ENCODE measurements at places on chromosomes 12 and 14. TPM values are rescaled to one million over a fixed set of nuclear protein-coding genes. Genes with fewer than 3 reads are reported as not detected.

Gene KRT74
- 0.20 TPM for total RNA-seq

Gene MLEC
- 55.3 TPM for total RNA-seq

Gene INSM2
- not detected for total RNA-seq

Gene PTCSC3
- not detected for total RNA-seq

Gene MORN3
- 8.2 TPM for total RNA-seq

Gene RAP1B
- total RNA-seq, result 167 TPM

- DNase-seq, result no peak
Measured at GRCh38 chr14:72243309-72244293, 311.4 kb downstream of the RGS6 start.

DNA sequence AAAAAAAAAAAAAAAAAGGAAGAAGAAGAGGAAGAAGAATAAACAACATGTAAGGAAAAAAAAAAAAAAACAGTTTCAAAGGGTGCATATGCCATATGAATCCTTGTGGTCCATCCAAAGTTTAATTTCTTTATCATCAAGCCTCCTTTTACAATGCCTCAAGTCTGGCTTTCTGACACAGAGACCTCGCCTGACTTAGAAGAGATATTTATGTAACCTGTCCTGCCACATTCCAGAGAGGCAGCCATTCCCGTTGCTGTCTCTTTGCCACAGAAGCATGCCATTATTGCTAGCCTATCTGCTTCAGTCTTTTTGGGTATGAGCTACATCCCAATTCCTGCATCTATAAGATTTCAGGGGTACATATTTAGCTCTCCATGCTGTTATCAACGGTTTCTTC, 596.7 kb upstream of the ATP2B1 start:
- DNase-seq, result no peak

DNA sequence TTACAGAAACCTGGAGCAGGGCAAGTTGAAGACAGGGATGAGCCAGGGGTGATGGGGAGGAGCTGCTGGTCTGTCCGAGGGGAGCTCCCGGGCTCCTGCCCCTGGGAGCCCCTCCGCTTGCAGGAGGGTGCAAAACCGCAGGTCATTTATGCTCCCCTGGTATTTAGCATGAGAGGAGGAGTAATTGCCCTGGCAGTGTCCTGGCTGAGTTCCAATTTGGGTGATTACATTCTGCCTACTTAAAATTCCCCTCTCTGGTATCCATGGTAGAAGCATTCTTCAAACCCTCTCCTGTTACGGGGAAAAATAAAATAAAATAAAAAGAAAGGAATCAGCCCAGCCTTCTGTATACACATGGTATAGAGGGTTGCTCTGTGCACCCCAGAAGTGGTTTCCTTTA, 61.7 kb upstream of the VRK1 start:
- DNase-seq, result no peak

DNA sequence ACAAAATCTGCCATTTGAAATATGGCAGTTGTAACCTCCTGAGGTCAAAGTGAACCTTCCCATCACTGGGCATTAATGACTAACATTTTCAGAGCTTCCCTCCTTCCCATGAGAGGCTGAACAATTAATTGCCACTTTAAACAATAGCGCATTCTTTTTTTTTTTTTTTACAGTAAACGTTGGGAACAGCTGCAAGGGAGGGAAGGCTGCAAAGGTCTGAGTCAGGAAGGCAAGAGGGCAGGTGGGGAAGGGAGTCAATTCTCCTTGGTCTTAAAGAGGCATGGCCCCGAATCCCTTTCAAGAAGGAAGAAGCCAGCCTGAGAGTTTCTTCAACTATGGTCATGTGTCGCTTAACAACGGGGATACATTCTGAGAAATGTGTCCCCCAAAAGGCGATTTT, 41.0 kb upstream of the PLEKHG3 start:
- no peak for DNase-seq

DNA sequence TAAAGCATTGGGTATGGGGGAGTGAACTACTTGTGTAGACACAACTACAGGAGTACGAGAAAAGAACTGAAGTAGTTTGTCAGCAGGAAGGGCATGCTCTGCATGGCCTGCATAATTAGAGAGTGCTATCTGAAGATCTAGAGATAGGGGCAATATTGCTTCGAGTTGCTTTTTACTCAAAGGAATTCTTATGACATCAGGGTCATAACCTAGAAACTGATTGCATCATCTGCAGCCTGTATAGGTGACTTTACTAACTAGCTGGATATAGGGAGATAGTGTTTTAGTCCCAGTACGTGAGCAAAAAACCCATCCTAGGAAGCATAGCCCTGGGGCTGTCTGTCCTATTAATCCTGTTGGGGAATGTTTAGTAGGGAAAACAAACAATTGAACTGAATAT, 39.8 kb downstream of the TMTC3 start:
- DNase-seq, result no peak

DNA sequence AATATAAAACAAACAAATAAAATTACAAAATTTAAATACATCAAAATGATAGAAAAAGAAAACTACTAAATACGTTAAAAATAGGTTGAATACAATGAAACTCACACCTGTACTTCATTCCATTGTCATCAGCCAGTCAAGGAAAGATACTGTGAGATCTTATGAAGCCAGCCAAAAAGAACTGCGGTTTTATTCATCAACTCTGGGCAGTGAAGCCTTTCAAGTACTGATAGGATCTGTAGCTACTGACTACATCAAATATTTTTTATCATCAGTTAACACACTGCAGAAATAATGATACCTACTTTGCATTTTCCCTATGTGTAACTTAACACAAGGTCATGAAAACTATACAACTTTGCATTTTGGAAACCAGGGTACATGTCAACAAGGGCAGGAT, 46.3 kb upstream of the FAR2 start:
- no peak for DNase-seq

- no peak for DNase-seq
Measured at GRCh38 chr12:109738878-109739665, 25.4 kb downstream of the FAM222A start.

- DNase-seq, result no peak
Measured at GRCh38 chr14:100041271-100041670, 24.0 kb upstream of the EVL start.

- no peak for DNase-seq
Measured at GRCh38 chr12:130958557-130959140, 4.9 kb downstream of the ADGRD1 start.

- DNase-seq, result no peak
Measured at GRCh38 chr14:71532344-71532743, 399.9 kb upstream of the RGS6 start.

DNA sequence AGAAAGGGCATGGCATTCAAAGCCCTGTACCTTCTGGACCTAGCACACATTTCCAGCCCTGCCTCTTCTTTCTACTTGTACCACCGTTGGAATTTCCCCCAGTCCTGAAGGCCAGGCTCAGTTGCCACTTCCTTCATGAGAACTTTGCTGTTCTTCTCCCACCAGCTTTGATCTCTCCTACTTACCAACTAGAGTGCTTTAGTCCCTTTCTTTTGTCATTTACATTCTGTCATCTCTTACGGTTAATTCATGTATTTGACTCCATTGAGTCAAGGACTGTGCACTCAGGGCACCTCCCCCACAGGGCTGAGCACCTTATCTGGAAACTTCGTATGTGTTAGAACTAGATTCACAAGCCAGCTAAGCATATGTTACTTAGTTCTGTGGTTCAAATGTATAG, 26.3 kb downstream of the BICDL1 start:
- DNase-seq, result peak; percentile 41

DNA sequence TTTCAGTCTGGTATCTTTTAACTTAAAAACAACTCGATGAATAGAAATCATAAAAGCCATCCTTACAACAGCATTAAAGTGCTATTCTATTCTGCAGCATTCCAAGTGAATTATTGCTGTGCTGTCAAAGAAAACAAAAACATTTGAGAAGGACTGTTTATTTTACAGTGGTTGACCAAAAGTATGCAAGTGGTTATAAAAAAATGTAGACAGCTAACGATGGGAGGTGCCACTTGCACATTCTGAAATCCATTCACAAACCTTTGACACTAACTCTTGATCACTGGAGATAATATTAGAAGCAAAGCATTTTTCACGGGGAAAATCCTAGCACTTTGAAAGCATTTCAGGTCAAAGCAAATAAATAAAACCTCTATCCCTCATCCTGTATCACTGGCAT, 55.6 kb downstream of the HMGA2 start:
- DNase-seq, result no peak

DNA sequence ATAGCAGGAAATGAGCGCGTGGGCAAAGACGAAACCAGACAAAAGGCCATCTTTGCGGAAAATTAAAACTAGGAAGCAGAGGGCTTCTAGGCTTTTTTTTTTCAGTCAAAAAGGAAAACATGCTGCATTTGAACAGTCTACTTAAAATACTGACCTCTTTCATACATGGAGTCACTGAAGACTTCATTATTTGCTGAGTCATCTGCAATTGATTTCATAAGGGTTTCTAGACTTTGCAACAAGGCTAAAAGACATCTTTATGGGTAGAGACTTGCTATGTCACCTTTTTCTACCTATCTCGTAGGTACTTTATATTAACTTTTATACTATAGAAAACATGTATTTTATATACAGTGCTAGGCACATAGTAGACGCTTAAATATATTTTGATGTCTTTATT, 238.4 kb downstream of the TMEM132D start:
- DNase-seq, result no peak

DNA sequence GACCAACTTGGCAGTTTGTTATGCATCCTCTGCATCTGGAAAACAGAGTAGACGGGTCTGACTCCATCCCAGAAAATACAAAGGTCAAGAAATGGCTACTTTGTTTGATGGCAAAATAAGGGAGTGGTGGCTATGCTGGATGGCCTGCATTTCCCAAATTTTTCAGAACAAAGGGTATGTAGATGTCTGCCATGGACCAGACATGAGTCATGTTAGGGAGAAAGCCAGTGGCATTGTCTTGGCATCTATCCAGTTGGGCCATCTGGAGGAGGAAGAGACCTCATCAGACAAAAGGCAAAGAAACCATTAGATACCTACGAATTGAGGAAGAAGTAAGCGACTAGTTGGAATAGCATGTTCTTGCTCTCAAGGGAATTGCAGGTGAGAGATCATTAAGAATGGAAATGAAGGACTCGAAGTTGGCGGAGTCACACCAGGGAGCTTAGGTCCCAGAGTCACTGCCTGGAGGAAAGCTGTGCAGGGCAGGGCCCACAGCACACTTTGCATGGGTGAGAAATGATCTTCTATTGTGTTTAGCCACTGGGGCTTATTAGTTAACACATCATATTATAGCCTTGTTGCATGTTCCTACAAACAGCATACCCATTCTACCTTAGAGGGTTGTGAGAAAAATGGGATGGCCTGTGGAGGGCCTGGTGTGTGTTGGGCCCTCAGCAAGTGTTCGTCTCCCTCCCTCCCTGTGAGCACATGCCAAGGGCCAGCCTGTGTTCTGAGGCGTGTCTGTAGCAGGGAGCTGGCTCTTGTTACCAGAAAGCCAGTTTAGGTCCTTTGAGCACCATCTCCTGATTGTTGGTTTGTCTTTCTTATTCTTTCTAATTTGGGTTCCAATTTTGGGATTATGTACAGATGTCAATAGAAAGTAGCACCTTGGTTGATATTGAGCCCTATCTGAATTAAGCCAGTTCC, 119.4 kb downstream of the KTN1 start:
- no peak for DNase-seq

DNA sequence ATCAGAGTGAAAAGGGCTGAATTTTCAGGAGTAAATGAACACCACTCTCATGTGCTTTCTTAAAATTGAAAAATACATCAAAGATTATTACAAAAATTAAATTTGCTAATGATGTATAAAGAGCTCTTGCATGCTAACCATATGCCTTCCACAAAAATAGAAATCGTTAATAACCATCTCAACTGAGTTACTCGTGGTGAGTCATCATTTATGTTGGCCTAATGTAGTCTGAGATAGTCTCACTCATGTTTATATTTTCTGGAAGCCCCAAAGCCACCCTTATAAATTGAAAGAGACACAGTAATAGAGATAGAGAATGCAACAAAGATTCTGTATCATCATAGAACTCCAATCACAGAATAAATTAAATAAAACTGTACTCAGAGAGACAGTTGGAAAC, 131.2 kb downstream of the KCNH5 start:
- no peak for DNase-seq

- peak; percentile 79 for DNase-seq
Measured at GRCh38 chr14:102509746-102510615, at the start of gene ANKRD9. Gene ANKRD9, minus strand, starts transcription at chr14:102509776. Its CDS starts 1,887 bp downstream, at chr14:102507889.

DNA sequence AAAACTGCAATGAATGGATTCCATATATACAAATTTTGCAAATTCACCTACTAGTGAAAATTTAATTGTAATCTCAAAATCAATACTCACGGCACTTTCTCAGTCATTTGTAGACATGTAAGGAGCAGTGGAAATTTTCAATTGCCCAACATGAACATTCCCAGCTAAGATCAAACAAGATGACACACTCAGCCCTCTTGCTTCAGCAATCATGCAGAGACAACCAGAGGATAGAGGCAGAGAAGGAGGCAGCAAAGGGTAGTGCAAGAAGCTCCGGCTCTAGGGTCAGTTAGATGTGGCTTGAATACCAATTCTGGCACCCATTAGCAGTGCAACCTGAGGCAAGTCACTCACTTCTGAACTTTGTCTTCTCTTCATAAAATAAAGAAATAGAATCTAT, 91.5 kb upstream of the SLC35F4 start:
- no peak for DNase-seq

- DNase-seq, result no peak
Measured at GRCh38 chr12:53292426-53292825, 2.9 kb upstream of the PFDN5 start.

DNA sequence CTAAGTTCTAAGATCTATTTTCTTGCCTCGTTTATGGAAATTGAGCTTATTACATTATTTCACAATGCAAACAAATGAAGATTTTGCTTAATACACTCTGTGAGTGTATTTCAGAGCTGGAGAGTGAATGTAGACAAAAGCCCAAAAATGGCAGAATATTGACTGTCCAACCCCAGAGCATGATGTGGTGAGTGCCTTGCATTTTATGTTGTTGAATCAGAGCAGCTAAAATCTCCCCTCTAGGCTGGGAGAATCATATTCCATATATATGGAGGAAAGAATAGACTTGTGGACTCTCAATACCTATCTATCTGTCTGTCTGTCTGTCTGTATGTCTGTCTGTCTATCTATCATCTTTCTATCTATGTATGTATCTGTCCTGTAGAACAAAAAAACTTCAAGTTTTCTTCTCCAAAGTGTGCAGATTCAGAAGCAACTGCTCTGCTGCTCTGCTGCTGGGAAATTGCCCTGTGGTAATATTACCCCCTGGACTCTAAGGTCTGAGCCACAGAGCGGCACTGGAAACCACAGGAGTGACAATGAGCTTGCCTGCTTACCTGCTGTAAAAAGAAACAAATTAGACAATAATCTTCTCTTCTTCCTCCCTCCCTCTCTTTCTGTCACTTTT, 209.4 kb upstream of the PRICKLE1 start:
- DNase-seq, result no peak

- no peak for DNase-seq
Measured at GRCh38 chr12:52651726-52652261, at the start of gene KRT2. Gene KRT2, minus strand, starts transcription at chr12:52652211. Its CDS starts 69 bp downstream, at chr12:52652142.

GRCh38 chr12:12358528-12358927, 1.6 kb downstream of the BORCS5 start:
- DNase-seq, result no peak

- no peak for DNase-seq
Measured at GRCh38 chr12:32397696-32398095, 1.7 kb upstream of the FGD4 start.

Measured in T-cell (primary cell).